Breast epithelium (tissue), 4 donors: ENCODE measurements at places on chromosomes 1 and 21.
A peak's percentile ranks its signal among the peaks of the same experiment; 100 is the strongest.

DNA sequence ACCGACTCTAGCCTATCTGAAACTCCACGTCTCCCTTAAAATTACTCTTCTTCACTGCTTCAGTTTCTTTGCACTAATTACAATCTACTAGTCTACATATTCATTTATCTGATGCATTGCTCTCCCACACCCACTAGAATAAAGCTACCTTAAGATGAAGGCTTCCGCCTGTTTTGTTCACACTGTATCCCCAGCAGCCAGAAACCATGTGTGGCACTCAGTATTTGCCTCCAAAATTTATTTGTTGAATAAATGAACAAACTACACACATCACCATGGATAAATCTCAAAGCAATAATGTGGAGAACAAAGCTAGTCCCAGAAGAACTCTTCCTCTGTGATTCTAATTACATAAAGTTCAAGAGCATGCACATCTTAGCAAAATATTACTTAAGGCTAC is 95.7 kb downstream of the DSCAM start:
- H3K4me3 ChIP-seq = no peak overlapping the region
- DNase-seq = no peak
- H3K27ac ChIP-seq = no peak overlapping the region
- no peaks in the 10 kb centered on the region for H3K36me3 ChIP-seq
- no peaks in the 10 kb centered on the region for H3K27me3 ChIP-seq
- no peaks in the 10 kb centered on the region for H3K4me1 ChIP-seq

- H3K27me3 ChIP-seq = no peaks in the 10 kb centered on the region
- H3K27ac ChIP-seq = no peak overlapping the region
- H3K4me1 ChIP-seq = no peaks in the 10 kb centered on the region
- H3K36me3 ChIP-seq = no peaks in the 10 kb centered on the region
- H3K4me3 ChIP-seq = no peak overlapping the region
- no peak for DNase-seq
These were observed 10.6 kb downstream of the TRIT1 start for GRCh38 chr1:39872698-39873097.

GRCh38 chr1:50047916-50048694 is 24.4 kb upstream of the AGBL4 start:
- H3K4me1 ChIP-seq = no peaks in the 10 kb centered on the region
- H3K36me3 ChIP-seq = no peaks in the 10 kb centered on the region
- no peak overlapping the region for H3K27ac ChIP-seq
- no peaks in the 10 kb centered on the region for H3K27me3 ChIP-seq

DNA sequence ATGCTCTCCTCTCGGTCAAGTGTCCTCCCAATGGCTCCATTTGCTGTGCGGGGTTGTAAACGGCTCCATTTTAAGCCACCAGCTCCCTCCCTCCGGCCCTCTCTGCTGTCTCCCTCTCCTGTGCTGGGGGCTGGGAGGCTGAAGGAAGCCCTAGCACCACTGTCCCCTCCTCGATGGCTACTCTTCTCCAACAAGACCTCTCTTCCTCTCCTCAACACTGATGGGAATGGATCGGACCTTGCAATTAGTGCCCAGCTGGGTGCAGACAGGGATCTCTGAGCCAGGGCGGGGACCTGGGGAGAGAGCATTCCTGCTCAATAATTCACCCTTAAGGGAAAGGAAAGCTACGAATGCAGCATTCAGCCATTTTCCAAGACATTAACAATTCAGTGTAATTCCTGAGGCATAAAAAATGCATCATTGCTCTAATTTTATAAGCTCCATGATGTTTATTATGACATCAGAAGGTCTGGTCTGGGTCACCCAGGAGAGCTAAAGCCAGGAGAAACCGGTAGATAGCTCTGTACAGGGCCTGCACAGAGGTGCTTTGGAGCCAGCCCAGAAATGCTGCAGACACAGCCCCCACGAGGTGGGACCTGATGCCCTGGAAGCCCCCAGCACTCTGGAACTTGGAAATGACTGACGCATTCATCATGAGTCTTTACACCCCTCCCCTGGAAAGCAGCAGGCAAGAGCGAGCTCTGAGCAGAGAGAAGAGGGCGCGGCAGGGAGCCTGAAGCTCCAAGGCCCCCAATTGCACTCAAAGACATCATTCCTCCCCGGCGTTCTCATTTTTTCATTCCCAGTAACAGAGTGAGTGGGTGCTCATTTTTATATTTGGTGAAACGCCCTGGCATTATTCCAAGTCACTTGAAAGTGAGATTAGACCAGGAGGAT is 76.2 kb upstream of the VAMP3 start:
- H3K4me3 ChIP-seq = no peak overlapping the region
- H3K27me3 ChIP-seq = no peaks in the 10 kb centered on the region
- DNase-seq = no peak
- no peak overlapping the region for H3K27ac ChIP-seq
- no peaks in the 10 kb centered on the region for H3K36me3 ChIP-seq
- no peaks in the 10 kb centered on the region for H3K4me1 ChIP-seq

GRCh38 chr1:96565546-96565945 is 156.0 kb upstream of the PTBP2 start:
- no peaks in the 10 kb centered on the region for H3K4me1 ChIP-seq
- H3K4me3 ChIP-seq = no peak overlapping the region
- H3K36me3 ChIP-seq = no peaks in the 10 kb centered on the region
- no peak overlapping the region for H3K27ac ChIP-seq
- H3K27me3 ChIP-seq = no peaks in the 10 kb centered on the region
- DNase-seq = no peak

GRCh38 chr1:192807211-192808162 is 1.4 kb upstream of the RGS2 start:
- H3K27me3 ChIP-seq = no peaks in the 10 kb centered on the region
- peak overlapping the region; percentile 94 for H3K27ac ChIP-seq
- DNase-seq = no peak
- H3K4me1 ChIP-seq = no peaks in the 10 kb centered on the region
- H3K4me3 ChIP-seq = peak overlapping the region; percentile 75

DNA sequence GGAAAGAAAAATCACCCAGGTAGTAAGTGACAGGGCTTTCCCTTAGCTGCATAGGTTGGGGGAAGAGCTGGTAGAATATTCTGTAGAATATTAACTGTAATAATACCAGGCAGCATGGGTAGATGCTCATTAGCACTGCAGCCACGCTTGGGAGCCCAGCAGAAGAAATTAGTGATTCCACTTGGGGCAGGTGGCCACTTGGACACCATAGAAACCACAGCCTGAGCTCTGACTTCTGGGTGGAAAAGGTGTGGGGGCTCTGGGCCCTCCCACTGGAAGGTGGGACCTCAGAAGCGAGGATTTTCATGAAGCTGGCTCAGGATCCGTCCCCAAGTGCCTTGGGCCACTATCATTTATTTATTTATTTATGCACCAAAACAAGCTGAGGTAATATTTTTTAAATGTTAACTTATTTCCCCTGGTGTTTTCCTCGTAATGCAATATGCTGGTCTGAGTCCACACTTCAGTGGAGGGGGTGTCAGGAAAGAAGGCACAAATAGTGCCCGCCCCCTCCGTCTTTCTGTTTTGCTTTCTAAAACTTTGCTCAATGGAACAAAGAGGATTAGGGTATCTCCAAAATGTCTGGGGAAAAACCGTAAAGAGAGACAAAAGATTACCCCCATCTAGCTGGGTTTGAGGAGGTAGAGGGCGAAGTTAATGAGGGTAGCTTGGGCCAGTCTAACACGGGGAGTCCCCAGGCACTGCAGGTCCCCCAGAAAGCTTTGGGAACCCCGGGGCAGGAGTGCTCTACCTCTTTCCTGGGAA is 75.2 kb upstream of the GADD45A start:
- H3K4me1 ChIP-seq = no peaks in the 10 kb centered on the region
- H3K4me3 ChIP-seq = no peak overlapping the region
- no peak for DNase-seq
- no peaks in the 10 kb centered on the region for H3K27me3 ChIP-seq

DNA sequence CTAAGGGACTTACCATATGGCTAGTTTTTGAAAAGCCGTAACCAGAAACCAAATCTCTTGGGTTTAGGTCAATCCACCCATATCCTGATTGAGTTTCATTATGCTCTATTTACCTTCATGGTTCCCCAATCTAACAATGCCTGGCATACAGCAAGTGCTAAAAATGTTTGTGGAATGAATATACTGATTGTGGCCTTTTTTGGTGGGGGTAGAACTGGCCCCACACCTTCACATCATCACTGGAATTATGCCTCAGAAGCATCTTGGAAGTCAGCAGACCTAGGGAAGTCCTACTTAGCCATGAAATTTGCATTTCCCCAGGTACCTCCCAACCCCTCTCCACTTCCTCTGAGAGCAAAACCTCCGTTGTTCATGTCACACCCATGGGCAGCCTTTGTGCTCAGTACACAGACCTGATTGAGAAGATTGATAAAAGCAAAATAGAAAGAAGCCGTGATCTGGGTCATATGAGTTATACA is 17.8 kb upstream of the SLAMF1 start:
- no peaks in the 10 kb centered on the region for H3K36me3 ChIP-seq
- H3K4me1 ChIP-seq = no peaks in the 10 kb centered on the region
- no peak overlapping the region for H3K4me3 ChIP-seq
- DNase-seq = no peak
- H3K27me3 ChIP-seq = no peaks in the 10 kb centered on the region

- no peak for DNase-seq
- H3K4me3 ChIP-seq = no peak overlapping the region
- no peaks in the 10 kb centered on the region for H3K27me3 ChIP-seq
- no peaks in the 10 kb centered on the region for H3K4me1 ChIP-seq
- no peaks in the 10 kb centered on the region for H3K36me3 ChIP-seq
These were observed 527.7 kb upstream of the TMPRSS15 start for GRCh38 chr21:18931237-18931636.

DNA sequence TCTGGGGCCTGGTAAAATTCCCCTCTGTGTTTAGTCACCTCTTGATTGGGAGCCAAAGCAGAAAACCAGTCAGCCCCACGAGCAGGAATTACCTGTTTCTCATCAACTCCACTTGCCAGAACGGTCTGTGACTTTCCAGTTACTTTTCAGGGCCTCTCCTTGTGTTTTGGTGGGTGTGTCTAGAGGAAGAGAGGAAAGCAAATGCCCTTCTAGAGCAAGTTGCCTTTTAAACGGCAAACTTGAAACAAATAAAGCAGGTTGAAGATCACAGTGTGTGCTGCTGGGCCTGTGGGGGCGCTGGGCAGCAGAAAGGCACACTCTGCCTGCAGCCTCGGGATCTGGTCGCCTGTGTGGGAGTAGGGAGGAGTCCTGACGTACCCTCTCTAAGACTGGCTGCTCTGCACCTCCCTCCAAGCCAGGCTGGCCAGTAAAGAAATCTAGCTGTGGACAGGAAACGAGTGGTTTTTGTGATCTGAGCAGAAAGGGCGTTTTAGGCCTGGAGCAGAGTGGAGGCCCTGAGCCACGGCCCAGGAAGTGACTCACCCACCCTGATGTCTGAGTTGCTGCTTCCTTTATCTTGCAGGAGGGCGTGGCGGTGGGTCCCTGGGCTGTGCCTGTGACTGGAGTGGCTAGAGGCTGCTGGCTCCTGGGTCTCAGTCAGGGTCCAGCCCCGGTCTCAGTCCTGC is 11.1 kb upstream of the S100A11 start:
- H3K4me1 ChIP-seq = no peaks in the 10 kb centered on the region
- H3K27me3 ChIP-seq = no peaks in the 10 kb centered on the region
- H3K27ac ChIP-seq = peak overlapping the region; percentile 94
- DNase-seq = peak; percentile 81
- no peaks in the 10 kb centered on the region for H3K36me3 ChIP-seq
- H3K4me3 ChIP-seq = peak overlapping the region; percentile 57

DNA sequence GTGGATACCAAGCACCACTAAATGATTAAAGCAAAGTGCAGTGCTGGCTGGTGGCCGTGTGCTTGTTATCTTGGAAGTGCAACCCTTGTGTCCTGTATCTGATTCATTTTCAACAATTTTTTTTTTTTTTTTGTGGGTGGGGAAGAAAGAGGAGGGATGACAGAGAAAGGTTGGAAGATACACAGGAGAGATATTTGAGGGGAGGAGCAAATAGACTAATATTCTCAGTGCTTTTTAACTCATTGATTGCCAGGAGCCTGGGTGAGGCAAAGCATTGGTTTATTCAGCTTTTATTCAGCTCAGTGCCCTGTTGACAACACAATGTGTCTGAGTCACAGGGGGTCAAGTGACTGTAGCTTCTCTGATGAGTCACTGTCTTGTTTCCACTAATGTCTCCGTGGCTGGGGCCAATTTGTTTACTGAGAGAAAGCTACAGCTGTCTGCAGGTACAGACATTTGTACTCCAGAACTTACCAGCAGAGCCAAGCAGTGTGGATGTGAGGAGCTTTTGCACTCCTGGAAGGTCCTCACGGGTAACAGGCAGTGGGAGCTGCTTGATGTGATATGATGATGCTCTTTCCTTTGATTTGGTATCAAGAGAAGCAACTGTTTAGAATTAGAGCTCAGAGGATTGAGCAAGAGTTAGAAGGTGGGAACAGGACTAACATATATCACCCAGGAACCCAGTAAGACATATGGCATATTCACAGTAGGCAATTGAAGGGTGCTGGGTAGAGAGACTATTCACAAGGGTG is 23.6 kb upstream of the DNM3 start:
- DNase-seq = no peak
- no peak overlapping the region for H3K4me3 ChIP-seq
- H3K4me1 ChIP-seq = no peaks in the 10 kb centered on the region
- no peaks in the 10 kb centered on the region for H3K36me3 ChIP-seq

DNA sequence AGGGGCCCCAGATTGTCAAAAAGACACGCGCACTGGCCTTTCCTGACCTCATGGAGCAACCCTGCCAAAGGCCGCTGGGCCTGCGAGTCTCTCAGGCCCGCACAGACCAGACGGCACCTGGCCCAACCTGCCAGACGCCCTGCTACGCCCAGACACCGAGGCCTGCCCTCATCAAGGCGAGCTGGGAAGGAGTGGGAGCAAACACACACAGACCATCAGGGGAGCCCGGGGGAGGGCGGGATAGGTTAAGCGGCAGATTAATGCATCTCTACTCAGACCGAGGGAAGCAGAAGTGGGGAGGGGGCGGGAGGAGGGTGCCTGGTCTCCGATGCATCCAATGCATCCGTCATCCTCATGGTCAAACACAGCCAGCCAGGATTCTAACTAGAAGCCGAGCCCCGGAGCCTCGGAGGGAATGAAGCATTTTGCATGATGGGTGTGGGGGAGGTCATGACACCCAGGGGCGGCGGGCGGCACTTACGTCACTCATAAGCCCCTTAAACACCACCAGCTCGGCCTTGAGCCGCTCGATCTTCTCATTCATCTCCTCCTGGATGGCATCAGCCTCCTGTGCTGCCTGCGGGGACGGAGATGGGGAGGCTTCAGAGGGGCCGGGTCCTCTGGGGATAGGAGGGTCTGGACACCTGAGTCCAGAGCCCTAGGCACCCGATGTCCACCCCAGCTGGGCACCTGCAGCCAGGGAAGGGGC is 17.0 kb upstream of the ALDH4A1 start:
- H3K4me3 ChIP-seq = no peak overlapping the region
- peaks cover 13% of the 10 kb centered on the region for H3K4me1 ChIP-seq
- no peaks in the 10 kb centered on the region for H3K27me3 ChIP-seq
- H3K36me3 ChIP-seq = no peaks in the 10 kb centered on the region
- no peak overlapping the region for H3K27ac ChIP-seq

GRCh38 chr1:164771041-164771618 is 212.1 kb downstream of the PBX1 start:
- no peak overlapping the region for H3K4me3 ChIP-seq
- peak overlapping the region; percentile 85 for H3K27ac ChIP-seq
- H3K36me3 ChIP-seq = no peaks in the 10 kb centered on the region
- H3K27me3 ChIP-seq = no peaks in the 10 kb centered on the region
